ENCODE measurements at places on chromosomes 4 and X. TPM values are rescaled to one million over a fixed set of nuclear protein-coding genes. Genes with fewer than 3 reads are reported as not detected.

Gene GPR173
- total RNA-seq, result 0.86 TPM

Gene SLIT2
- 59.3 TPM for total RNA-seq

Gene TMEM131L
- 28.8 TPM for total RNA-seq

Gene LGI2
- 1.3 TPM for total RNA-seq

Gene ANAPC4
- 68.1 TPM for total RNA-seq

Gene NDST4
- not detected for total RNA-seq

Gene CXCR3
- 0.97 TPM for total RNA-seq

Gene PITX2
- total RNA-seq, result not detected

Gene STBD1
- total RNA-seq, result 3.6 TPM

Gene GPR119
- total RNA-seq, result not detected

Gene TCEAL6
- total RNA-seq, result not detected

Gene ETDB
- total RNA-seq, result not detected

Gene MED12
- total RNA-seq, result 21.7 TPM

Gene PNCK
- 5.2 TPM for total RNA-seq

Gene ARHGAP36
- not detected for total RNA-seq

Gene MAMLD1
- total RNA-seq, result 1.1 TPM

Gene VCX3B
- total RNA-seq, result not detected

Gene KDR
- total RNA-seq, result 28.5 TPM

Gene FAM114A1
- total RNA-seq, result 32.7 TPM

Gene CPZ
- not detected for total RNA-seq

Gene CLRN2
- total RNA-seq, result not detected

Gene AKAP4
- not detected for total RNA-seq

Gene CCKAR
- not detected for total RNA-seq

Gene EDNRA
- 8.6 TPM for total RNA-seq

Gene ZNF718
- 5.7 TPM for total RNA-seq

Gene SMIM31
- total RNA-seq, result not detected

Gene USP17L21
- total RNA-seq, result not detected

Gene MRFAP1
- 230 TPM for total RNA-seq

Gene ZBED1
- total RNA-seq, result 42.3 TPM

Gene PLP1
- not detected for total RNA-seq

Gene FAM193A
- 40.2 TPM for total RNA-seq

Gene FRMPD3
- total RNA-seq, result under 0.01 TPM

Data from upper lobe of left lung (tissue), 6 donors.